Memory B cell (primary cell): ENCODE measurements at places on chromosomes 1 and 21.
A peak's percentile ranks its signal among the peaks of the same experiment; 100 is the strongest.

GRCh38 chr1:157238585-157238984, 100.4 kb upstream of the ETV3 start:
- DNase-seq, result no peak

DNA sequence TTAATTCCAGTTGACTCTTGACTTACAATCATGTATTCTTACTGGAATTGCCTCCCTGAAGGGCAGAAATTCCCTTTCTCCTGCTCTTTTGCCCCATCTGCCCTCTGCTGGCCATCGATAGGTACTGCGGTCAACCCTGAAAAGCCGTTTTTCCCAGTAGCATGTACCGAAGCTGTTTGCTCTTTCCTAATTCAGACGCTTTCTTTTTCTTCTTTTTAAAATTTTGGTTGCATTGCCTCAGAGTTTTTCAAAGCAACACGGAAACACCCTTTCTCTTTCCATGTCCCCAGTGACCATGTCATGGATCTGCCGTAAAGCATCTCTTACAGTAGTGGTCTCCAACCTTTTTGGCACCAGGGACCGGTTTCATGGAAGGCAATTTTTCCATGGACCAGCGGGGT, 164.2 kb upstream of the C1orf21 start:
- peak; percentile 20 for DNase-seq

- no peak for DNase-seq
Observed at GRCh38 chr1:227945891-227946623, 1.7 kb downstream of the WNT9A start.

GRCh38 chr1:108072776-108073175, 107.8 kb upstream of the VAV3 start:
- no peak for DNase-seq

GRCh38 chr1:6260961-6261614, at the start of gene GPR153:
TSS of gene GPR153 (minus strand) at chr1:6261098. CDS start at chr1:6254905, 6,193 bp downstream.
- no peak for DNase-seq
